ENCODE measurements at places on chromosomes 5 and 9.

DNA sequence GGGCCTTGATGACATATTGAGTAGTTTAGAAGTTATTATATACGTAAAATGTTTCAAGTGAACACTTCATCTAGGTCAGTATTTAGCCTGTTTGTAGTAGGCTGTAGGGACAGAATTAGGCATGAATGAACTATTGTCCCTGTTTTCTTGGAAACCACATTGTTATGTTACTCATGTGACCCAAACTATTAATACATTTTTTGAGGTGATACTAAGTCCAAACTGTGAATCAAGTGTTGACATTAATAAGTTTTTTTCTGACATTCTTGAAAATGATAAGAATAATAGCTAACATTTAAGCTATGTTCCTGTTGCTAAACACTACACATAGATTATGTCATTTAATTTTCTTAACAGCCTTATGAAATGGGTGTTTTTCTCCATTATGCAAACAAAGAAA lies 1642.7 kb upstream of the WWC1 start:
- DNase-seq: no peak

GRCh38 chr5:74200560-74200959 lies 440.0 kb downstream of the ENC1 start:
- DNase-seq: no peak

GRCh38 chr9:35179347-35180280 lies 17.8 kb downstream of the UNC13B start:
- no peak for DNase-seq

DNA sequence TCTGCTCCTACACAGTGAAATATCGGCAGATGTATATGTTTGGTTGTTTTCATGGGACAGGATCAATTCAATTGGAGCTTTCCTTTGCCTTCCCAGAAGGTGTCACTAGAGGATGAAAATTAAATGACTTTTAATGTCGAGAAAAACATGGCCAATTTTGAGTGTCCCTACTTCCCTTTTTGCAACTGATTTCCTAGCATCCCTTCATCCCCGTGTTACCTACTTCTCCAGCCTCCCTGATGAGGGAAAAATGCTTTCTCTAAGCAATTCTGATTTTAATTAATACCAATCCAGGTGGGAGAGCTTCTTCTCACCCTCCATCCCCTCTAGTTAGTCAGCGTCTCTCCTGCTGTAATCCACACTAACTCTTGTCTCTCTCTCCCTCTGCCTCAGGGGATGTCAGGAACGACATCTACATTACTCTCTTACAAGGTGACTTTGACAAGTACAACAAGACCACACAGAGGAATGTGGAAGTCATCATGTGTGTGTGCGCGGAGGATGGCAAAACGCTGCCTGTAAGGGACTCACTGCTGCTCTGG lies 64.9 kb downstream of the DOCK2 start:
- DNase-seq: peak; percentile 50

DNA sequence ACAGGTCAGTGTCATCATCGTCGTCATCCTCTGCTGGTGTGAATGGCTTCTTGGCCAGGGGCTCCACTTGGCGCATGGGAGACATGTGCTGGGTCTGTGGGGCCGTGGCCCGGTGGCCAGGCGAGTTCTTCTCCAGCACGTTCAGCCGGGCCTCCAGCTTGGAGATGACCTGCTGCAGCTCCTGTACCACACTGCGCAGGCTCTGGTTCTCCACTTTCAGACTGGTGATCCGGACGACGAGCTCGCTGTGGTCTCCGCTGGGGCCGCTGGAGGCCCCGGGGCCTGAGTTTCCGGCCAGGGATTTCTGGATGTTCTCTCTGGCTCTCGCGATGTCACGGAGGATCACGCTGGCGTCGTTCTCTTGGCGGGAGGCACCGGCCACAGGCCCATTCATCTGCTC lies 40.6 kb downstream of the ZNF484 start:
- DNase-seq: no peak

GRCh38 chr5:141630570-141631140 lies 6.0 kb downstream of the HDAC3 start:
- DNase-seq: no peak

DNA sequence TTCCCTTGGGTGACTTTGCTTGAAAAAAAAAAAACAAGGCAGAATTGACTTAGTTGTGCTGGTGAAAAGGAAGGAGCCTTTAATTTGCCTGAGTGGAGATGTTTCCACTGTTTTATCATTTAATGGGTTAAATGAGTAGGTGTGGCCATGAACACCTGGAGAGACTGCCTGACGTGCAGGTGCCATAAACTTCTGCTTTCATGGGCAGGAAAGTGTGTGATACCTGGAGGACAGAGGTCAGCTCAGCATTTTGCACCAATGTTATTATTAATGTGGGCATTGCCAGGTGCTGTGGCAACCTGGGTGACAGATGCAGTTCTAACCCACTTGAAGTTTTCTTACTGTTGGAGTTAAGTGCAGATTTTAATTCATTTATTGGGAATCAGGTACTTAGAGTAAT lies 145.4 kb downstream of the CD180 start:
- DNase-seq: no peak

DNA sequence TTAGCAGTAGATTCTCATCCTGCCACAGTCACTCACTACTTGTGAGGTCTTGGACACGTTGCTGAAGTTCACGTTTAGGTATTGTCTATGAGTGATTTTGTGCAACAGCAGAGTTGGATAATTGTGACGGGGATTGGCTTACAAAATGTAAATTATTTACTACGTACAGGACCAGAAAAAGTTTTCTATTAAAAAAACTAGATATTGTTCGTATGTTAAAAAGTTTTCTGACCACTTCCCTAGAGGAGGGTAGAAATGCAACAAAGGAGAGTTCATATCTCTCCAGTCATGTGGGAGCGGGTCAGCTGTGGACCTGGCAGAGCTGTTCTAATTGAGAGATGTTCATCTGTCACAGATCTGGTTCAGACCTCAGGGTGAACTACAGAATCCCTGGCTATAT lies 976.1 kb upstream of the NUDT12 start:
- no peak for DNase-seq

DNA sequence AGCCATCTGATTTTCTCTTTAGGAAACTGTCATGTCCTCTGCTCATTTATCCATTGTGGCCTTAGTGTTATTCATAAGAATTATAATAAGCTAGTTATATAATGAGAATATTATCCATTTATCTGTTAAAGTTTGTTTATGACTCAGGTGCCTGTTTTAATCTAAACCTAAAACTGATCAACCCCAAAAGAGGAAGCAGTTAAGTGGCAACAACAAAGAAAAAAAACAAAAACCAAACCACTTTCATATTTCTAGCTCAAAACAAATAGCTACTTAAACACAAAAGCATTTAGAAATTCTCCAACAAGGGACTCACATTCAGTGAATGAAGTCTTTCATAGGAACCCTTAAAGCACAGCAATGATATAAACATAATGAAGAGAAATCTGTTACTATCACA lies 116.4 kb downstream of the APBA1 start:
- DNase-seq: no peak

DNA sequence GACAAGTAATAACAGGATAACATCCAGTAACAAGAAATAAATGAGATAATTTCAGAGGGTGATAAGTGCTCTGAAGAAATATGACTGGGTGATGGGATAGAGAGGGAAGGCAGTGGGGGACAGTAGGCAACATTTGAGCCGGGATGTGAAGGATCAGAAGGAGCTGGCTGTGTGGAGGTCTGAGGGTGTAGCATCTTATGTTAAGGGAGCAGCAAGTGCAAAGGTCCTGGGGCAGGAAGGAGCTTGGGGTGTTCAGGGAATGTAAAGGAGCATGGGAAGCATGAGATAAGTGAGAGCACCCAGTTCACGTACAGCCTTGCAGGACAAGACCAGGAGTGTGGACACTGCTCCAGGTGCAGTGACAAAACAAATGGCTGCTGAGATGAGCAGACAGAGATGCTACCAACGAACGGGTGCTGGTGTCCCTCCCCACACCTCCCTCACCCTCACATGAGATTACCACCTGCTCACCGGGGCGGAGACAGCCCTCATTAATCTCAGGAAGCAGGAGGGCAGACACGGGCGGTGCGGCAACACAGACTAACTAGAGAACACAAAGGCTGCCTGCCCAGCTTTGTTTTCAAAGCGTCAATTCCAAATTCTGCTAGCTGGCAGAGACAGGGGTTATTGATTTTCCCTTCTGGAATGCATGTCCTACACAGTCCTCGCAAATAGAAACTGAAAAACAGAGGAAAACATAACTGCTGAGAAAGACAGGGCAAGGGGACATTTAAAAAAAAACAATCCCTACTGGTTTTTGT lies 298.1 kb upstream of the PANK3 start:
- DNase-seq: no peak

DNA sequence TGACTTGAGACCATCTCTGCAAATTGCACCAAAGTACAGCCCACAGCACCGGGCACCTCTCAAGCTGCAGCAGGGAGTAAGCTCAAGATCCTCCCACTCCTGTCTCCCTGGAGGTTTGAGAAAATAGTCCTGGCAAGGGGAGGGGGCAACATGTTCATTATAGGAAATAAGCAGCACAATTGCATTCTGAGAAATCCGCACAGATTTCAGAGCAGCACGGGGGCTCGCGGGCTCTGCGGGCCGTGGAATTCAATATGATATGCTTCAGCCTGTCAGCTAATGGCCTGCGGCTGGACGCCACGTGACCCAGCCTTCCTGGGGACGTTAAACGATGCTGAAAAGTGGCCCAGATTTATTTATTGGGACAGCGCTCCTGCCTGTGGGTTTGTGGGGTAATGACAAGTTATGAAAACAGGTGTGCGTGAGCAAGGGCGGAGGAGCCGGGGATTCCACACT lies 156.4 kb downstream of the DAB2IP start:
- no peak for DNase-seq

- no peak for DNase-seq
Measured at GRCh38 chr5:90170261-90170660, 239.3 kb downstream of the CETN3 start.

GRCh38 chr5:176738637-176739250 lies 71.6 kb upstream of the UNC5A start:
- no peak for DNase-seq

DNA sequence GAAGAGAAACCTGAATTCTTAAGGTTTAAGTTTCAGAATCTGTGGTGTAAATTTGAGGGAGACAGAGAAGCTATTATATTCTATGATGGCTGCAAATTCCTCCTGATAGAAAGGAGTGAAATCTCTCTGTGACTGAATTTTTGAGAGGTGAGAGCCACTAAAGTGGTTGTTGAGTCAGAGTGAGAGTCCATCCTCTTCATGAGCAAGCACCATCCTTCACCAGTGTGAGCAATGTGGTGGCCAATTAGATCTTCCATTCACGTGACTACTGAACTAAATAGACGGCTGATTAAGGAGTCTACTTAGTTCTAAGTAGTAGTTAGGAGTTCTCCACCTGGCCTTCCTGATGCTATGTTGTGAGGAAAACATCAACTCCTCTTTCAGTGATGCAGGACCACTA lies 147.8 kb upstream of the CCNH start:
- DNase-seq: no peak

- DNase-seq: peak; percentile 85
Measured at GRCh38 chr5:169423580-169424278, 122.8 kb upstream of the SLIT3 start.

GRCh38 chr5:180334176-180334575 lies 19.0 kb downstream of the GFPT2 start:
- no peak for DNase-seq

DNA sequence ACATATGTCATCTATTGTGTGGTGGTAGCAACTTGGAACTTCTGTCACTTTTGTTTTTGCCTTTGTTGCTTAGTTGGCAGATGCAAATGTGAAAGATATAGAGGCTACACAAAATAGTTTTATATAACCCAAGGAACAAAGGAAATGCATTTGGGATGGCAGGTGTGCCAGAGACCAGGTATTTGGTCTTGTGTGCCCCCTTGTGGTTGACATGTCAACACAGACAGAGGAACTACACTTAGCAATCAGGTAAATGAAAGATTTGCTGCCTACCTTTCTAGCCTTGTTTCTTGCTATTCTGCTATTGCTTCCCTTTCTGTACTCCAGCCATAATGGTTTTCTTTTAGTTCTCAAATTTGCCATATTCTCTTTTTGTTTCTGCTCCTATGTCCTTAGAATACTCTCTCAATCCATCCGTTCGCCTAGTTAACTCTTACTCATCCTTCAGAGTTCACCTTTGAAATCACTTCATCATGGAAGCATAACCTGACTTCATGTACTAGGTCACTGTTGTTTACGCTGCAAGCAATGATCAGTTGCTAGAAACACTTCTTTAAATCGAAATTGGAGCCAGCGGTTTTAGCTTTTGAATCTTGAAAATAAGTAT lies 119.5 kb downstream of the TRPM3 start:
- peak; percentile 75 for DNase-seq
